ENCODE measurements at places on chromosomes 2 and 18. TPM values are rescaled to one million over a fixed set of nuclear protein-coding genes. Genes with fewer than 3 reads are reported as not detected.

The EML6 gene
- total RNA-seq, result 0.54 TPM

The SERPINB4 gene
- total RNA-seq, result not detected

DNA sequence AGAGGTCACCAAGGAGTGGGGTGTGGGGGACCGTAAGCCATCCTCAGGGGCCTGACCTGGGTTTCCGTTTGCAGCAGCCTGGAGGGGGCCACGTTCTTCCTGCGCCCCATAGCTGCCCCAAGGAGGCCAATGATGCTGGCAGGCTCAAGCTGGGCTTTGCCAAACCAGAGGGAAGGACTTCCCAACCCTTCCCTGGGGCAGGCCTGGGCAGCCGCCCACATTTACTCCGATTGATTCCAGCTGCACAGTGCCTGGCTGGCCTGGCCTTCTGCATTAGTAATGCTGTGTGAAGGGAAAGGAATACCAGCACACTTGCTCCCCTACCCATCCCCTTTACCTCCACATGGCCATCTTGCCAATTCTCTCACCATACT, 360.6 kb upstream of the SLC14A2 start:
- no peak for DNase-seq

GRCh38 chr18:74529378-74529777, 4.9 kb upstream of the CNDP1 start:
- DNase-seq, result no peak

DNA sequence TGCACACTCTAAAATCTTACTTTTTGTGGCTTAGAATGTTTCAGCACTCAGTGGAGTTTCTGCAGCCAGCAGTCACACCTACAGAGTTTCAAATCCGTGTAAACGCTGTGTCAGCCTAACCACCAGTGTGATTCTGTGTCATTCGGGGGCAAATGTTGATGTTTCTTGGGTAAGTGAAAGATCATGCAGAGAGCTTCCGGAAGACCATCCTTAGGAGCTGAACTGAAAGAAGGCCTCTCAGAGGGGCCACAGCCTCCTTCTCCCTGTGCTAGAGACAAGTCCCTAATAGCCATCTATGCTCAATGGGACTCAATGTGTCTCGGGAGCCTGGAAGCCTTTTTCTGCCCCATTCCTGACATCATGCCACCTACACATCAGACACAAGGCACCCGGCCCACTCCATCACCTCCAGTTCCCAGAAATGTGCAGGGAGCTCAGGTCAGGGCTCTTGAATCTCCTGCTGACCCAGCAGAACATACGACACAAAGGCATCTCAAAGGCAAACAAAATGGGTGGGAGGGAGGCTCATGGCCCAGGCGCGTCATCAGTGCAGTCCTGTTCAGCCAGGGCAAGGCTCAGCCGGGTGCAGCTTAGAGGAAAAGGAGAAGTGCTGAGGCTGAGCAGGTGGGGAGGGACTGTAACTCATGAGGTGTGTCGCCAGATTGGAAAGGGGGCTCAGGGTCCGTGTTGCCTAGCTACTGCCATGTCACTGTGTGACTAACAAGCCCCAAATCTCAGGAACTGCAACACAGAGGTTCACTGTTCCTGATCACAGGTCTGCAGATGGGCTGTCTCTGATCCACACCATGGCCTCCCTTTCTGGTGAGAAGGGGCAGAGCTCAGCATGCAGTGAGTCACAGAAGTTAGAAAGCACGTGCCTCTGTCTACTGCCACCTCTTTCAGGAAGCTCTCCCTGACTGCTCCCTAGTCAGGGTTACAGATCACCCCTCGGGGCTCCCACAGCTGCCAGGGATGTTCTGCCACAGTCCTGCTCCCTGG, 82.0 kb downstream of the SMAD7 start:
- peak; percentile 41 for DNase-seq

DNA sequence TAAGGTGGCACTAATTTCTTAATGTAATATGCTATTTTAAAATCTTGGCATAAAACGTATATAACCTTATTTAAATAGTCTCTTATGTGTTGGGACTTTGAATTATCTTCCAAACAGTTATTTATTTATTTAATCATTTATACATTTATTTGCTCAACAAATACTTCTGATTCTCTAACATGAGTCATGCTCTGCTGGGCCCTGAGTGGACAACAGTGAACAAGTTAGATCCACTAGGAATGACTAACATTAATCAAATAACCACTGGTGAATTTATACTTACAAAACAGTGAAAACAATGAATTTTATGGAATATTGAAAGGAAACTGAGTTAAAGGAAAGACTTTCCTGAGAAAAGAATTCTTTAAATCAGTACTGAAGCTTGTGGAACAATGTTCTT, 1257.2 kb upstream of the CHAC2 start:
- DNase-seq, result no peak

- no peak for DNase-seq
Observed at GRCh38 chr2:34069604-34070003, 470.5 kb upstream of the FAM98A start.

DNA sequence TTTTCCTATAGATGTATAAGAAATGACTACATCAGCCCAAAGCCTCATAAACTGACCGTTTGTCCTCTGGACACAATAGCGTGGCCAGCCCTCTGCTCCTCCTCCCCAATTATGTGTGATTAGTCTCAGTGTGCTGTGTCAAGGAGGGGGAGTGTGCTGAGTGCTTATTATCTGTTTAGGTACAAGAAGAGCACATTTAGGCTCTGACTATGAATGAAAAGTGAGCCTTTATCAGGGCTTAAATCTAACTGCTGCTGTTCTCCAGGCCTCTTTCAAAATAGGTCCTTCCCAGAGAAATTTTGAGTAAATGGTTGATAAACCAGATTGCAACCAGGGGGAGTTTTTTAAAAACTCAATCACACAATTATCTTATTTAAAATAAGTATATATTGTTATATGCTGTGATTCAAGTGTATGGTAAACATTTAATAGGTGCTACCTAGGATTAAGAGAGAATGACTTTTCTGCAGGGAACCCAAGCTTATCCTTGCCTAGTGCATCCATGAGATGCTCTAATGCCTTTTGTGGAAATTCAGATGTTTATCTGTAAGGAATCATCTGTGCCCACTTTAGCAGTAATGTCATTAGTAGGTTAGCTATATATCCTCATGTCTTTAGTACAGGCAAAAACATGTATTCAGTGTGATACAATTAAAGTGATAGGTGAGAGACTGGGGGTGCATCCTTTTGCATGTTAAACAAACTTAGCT, 168.7 kb upstream of the SIX3 start:
- DNase-seq, result no peak

DNA sequence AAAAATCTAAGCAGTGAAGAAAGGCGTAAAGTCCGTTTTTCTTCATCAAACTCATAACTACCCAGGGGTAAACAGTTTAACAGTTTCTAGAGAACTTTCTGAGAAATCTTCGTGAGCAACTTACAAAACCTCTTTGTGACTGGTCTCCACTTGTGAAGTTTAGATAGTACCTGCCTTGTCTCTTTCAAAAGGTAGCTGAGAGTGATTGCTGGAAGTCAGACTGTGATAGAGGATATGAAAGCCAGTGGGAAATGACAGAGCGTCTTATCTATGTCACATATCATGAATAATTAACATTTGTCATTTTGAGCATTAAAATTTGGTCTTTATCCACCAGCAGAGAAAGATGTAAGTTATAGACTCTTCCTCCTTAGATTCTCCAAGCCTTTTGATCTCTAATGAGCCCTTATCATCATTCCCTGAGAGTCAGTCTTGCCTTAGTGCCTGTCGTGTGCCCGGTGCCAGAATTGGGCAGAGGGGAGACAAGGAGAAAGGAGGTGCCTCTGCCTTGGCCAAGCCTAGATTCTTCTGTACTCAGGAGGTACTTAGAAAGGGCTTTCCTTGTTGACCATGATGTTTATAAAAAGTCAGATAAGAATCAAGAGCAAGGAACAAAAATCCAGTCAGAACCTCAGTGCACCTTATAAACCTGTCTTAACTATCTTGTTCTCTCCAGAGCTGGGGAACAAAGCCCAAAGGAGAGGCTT, 205.1 kb upstream of the EPAS1 start:
- DNase-seq, result no peak

DNA sequence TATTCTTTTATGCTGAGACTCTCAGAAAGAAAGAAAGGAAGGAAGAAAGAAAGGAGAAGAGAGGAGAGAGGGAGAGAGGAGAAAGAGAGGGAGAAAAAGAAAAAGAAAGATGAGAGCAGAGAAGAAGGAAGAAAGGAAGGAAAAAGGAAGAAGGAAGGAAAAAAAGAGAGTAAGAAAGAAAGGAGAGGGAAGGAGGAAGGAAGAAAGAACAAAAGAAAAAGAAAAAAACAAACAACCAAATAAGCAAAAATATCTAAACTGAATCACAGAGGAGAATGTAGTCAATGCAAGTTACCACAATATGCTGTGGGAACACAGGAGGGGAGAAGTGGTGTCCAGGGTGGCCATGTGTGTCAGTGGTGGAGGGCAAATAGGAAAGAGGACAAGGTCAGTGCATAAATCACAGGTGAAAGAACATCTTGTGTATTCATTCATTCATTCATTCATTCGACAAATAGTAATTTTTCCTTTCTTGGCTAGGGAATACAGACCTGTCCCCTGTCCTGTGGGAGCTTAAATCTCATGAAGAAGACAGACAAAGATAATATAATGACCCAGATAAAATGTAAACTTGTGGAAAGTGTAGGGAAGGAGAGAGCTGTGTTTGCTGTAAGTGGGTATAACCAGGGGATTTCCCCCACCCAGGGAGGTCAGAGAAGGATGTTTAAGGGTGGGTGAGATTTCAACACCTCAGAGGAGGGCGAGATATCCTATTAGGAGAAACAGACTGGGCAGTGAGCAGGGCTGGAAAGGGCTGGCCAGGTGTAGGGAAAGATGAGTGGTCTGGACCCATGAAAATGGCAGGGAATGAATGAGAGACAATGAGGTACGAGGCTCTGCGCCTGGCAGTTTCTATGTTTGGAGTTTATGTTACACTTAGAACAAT, 50.7 kb downstream of the IL1R2 start:
- DNase-seq, result no peak

GRCh38 chr2:174873471-174873870, 109.2 kb upstream of the CHRNA1 start:
- DNase-seq, result no peak

GRCh38 chr2:9774266-9774665, 69.0 kb upstream of the TAF1B start:
- no peak for DNase-seq

- DNase-seq, result no peak
Observed at GRCh38 chr2:65622951-65623535, 190.6 kb upstream of the SPRED2 start.

DNA sequence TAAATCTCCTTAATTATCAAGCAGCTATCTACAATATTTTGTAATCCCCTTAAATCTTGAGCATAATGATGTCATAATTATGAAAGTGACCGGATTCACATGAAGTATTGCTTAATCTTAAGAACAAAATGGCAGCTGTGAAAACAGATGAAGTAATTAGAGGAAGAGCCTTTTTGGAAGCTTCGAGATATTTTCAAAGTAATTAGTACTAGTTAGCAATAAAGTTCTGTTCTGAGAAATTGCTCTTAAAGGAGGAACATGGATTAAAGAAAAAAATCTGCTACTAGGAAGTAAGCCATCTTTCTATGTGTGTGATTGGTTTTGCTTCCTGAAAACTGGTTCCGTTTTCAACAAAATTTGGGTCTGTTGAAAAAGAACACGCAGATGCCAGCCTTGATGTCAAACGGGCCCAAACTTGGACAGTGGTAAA, 18.3 kb downstream of the CLUL1 start:
- DNase-seq, result no peak

DNA sequence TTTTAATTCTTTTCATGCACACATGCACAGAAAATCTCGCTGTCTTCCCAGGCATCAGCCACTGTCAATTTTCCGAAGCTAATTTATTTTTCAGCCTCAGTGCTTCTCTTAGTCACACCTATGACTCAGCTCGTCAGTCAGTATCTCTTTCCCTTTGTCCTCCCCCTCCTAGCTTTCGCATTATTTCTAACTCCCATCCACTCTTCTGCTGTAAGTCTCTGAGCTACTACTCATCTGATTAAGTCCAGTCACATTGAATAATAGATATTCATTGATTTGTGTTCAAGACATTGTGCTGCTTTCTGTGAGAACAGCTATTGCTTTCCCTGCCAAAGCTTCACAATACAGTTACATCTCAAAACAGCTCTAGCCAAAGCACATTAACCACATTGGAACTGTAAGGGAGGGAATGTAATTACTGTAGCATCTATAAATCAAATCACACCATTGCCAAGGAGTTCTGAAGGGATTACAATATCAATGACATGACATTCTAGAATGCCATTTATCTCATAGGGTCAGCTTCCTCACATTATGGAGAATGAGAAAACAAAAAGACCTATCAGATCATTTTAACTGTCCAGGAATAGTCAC, 89.4 kb downstream of the SCN3A start:
- no peak for DNase-seq

GRCh38 chr18:26267357-26267930, 41.2 kb downstream of the TAF4B start:
- no peak for DNase-seq

- DNase-seq, result no peak
Observed at GRCh38 chr18:6434481-6434880, 19.8 kb upstream of the L3MBTL4 start.

- DNase-seq, result no peak
Observed at GRCh38 chr2:47620770-47621437, 162.0 kb upstream of the MSH6 start.

The RESP18 gene
- not detected for total RNA-seq

GRCh38 chr18:50928551-50928950, 39.3 kb upstream of the ELAC1 start:
- DNase-seq, result no peak

DNA sequence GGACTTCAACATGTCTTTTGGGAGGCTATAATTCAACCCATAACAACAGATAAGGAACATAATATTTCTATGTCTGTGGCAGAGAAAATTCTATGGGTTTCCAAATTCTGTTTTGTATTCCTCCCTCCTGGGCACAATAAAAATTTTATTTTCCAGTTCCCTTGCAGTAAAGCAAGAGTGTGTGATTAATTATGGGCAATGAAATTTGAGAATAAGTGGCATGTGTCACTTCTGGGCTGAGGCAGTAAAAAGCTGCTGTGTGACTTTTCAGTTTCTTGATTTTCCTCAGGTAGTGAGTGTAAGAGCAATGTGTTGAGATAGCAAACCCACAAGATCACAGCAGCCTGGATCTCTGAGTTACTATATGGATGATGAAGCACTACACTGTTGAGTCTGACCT, 216.4 kb downstream of the MEIS1 start:
- DNase-seq, result no peak

The PAX8 gene
- total RNA-seq, result 2.3 TPM

The TNFAIP6 gene
- total RNA-seq, result not detected

- DNase-seq, result no peak
Observed at GRCh38 chr2:217937446-217937845, 65.3 kb downstream of the TNS1 start.

The ASXL3 gene
- total RNA-seq, result not detected

The CROCC2 gene
- not detected for total RNA-seq

DNA sequence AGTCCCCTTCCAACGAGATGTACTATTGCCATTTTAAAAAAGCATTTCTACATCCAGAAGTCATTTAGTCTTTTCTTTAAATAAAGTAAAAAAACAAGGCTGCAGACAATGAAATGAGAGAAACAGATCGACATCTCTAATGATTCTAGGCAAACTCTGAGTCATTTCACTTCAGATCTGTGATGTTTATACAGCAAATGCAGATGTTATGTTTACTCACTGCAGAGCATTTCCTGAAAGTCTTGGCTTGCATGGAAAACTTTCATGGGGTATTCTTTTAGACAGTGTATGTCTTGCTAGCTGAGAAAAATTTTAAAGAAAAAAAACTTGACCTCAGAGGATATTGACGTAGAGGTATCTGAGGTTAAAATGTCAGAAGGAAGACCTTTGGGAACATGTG, 797.4 kb downstream of the CNTNAP5 start:
- DNase-seq, result no peak

The KCNG3 gene
- total RNA-seq, result 0.48 TPM

The MC4R gene
- total RNA-seq, result not detected

The ANKRD30BL gene
- total RNA-seq, result 0.29 TPM

The C2orf49 gene
- 19.0 TPM for total RNA-seq

The SLC5A7 gene
- total RNA-seq, result not detected

The RALB gene
- total RNA-seq, result 16.6 TPM

All from activated naive CD8-positive, alpha-beta T cell treated with anti-CD3 and anti-CD28 coated beads for 36 hours (primary cell).